ENCODE measurements at places on chromosomes 1 and 21.

GRCh38 chr1:232518349-232518748 lies 111.6 kb downstream of the SIPA1L2 start:
- DNase-seq, result no peak

- no peak for DNase-seq
Observed at GRCh38 chr1:203627398-203627797, 766 bp downstream of the ATP2B4 start.

GRCh38 chr1:1157033-1157365 lies 16.7 kb upstream of the TTLL10 start:
- no peak for DNase-seq

DNA sequence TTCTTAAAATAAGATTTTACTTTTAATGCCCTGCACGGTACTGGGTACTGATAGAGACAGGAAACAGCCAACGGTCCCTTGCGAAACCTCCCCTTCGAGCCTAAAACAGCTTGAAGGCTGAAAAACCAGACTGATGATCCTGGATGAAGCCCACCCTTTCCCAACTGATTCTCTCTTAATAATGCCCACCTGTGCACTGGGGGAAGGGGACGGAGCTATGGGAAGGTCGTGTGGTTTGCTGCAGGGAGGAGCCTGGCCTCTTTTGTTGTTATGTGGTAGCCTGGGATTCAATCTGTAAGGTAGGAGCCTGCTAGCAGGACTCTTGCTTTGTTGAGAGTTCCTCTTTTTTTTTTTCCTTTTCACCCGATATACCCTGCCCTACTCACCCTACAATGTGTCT lies 25.6 kb downstream of the SAMSN1 start:
- DNase-seq, result no peak

DNA sequence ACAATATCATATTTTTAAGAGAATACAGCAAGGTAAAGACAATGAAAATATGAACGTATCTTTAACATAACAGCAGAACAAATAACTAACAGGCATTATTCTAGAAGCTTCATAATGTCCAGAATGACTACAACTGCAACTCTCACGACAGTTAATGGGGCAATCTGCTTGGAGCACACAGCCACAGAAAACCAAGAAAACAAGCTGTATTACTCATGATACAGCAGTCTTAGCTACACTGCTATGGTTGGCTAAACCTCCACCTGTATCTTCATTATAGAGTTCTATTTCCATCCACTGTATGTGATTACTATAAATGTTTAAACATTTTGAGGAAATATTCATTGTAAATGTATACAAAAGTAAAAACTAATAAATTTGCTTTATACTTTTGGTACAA lies 139.9 kb downstream of the DPYD start:
- no peak for DNase-seq

Data from activated CD4-positive, alpha-beta T cell treated with anti-CD3 and anti-CD28 coated beads for 48 hours (primary cell).